ENCODE measurements at places on chromosomes 12 and 14.

DNA sequence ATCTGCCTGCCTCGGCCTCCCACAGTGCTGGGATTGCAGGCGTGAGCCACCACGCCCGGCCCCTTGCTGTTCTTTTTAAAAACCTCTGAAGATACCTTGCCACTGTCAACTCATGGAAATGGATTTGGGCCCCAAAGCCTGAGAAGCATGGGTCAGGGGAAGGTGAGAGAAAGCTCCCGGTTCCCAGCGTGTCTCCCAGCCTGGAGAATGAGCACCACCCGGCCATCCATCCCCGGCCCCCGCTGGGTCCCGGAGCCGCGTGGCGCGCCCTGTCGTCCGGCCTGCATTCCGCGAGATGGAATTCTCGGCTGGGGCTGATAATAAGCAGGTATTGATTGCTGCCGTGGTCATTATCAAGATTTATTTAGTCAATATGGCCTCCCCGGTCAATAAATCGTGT is 126.5 kb upstream of the MYL2 start:
- DNase-seq = no peak

DNA sequence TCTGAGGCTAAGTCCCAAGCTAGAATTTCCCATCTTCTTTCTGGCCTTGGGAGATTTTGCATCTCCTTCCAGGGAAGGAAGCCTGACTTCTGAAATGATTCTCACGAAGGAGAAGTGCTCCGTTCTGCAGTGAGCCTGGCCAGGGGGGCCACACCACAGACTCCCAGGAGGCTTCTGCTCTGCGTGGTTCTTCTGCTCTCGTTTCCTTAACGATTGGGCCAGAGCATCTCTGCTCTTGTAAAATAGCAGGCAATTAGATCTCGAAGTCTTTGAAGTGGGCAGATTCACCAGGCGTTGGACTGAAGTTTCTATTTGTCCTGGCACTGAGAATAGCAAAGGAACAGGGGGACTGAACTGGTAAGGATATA is 6.7 kb upstream of the BATF start:
- no peak for DNase-seq

DNA sequence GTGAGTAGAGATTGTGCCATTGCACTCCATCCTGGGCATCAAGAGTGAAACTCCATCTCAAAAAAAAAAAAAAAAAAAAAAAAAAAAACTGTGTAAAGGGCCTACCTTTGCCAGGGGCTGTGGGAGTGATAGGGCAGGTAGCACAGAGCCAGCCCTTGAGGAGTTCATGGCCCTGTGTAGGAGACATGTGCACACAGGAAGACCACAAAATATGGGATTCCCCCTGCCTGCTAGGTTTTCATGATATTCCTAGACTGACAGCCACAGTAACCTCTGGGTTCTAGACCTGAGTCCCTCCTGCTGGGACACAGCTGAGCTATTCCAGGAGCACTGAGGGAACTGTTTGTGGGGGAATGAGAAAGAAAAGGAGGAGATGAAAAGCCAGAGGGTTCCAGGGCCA is 8.3 kb upstream of the SPTSSA start:
- no peak for DNase-seq

GRCh38 chr12:63064080-63064479 is 86.9 kb downstream of the AVPR1A start:
- no peak for DNase-seq

GRCh38 chr12:104735801-104736200 is 222.3 kb downstream of the SLC41A2 start:
- no peak for DNase-seq

- DNase-seq = no peak
Measured at GRCh38 chr12:56839915-56840325, 76.8 kb downstream of the HSD17B6 start.

DNA sequence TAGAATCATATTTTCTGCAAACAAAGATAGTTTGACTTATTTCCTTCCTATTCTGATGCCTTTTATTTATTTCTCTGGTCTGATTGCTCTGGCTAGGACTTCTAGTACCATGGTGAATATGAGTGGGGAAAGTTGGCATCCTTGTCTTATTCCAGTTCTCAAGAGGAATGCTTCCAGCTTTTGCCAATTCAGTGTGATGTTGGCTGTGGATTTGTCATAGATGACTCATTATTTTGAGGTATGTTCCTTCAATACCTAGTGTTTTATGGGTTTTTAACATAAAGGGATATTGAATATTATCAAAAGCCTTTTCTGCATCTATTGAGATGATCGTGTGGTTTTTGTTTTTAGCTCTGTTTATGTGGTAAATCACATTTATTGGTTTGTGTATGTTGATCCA is 139.4 kb upstream of the CNTN1 start:
- no peak for DNase-seq

GRCh38 chr14:104085032-104085888 is at the start of gene ASPG:
Gene ASPG (plus strand): TSS chr14:104085700. CDS start chr14:104085771, 71 bp downstream.
- no peak for DNase-seq

GRCh38 chr12:13347241-13348043 is 150.9 kb downstream of the EMP1 start:
- DNase-seq = peak; percentile 6

DNA sequence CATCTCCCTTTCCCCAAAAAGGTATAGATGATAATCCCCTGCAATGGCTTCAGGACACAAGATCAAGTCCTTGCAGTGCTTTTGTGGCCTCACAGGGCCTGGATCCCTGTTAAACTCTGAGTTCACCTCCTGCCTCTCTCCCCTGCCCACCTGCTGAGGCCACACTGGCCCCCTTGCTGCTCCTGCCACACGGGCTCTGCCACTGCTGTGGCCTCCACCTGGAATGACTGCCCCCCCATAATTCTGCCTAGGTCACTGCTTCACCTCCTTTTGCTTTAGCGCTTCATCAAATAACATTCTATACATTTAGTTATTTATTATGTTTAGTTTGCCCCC is 653 bp upstream of the IFI27 start:
- DNase-seq = no peak

GRCh38 chr14:61520576-61520975 is 174.7 kb upstream of the HIF1A start:
- DNase-seq = no peak

GRCh38 chr14:61188196-61188595 is 92.9 kb downstream of the TMEM30B start:
- DNase-seq = no peak

- no peak for DNase-seq
Measured at GRCh38 chr12:39581592-39581991, 38.0 kb downstream of the ABCD2 start.

DNA sequence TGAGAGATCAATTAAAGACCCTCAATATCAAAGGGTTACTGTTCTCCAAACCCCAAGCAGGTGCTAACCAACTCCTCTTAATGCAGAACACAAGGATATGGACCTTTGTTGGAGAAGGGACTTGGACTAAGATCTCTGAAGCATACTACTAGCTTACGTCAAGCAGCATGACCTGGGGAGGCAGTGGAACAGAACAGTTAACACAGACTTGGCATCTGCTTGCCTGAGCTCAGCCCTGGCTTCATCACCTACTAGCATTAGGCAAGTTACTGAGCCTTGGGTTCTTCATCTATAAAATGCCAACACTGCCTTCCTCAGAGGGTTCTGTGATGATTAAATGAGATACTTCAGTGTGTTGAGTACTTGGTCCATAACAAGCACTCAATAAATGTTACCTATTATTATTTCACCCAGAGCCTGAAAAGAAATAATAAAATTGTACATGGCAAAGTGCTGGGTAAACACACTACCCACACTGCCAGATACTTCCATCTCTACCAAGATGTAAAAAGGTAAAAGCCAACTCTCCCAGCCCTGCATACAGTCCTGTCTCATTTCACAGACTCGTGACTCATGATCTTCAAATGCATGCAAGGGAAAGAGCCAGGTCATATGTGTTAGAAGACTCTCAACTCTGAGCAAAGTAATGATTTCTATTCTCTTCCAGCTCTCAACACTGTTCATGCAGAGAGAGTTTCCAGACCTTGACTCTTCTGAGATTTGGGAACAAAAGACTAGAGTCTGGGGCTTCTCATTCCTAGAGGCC is 39.7 kb downstream of the FMNL3 start:
- DNase-seq = no peak

GRCh38 chr14:93132472-93133065 is 16.8 kb upstream of the ITPK1 start:
- DNase-seq = no peak

GRCh38 chr14:55302367-55303124 is 31.3 kb downstream of the FBXO34 start:
- no peak for DNase-seq

- DNase-seq = no peak
Measured at GRCh38 chr12:118741194-118741593, 240.1 kb upstream of the SRRM4 start.

GRCh38 chr12:49050507-49051372 is 9.9 kb downstream of the KMT2D start:
- DNase-seq = no peak

- no peak for DNase-seq
Measured at GRCh38 chr12:63307849-63308248, 156.8 kb upstream of the AVPR1A start.

GRCh38 chr12:63224396-63224795 is 73.4 kb upstream of the AVPR1A start:
- DNase-seq = no peak

DNA sequence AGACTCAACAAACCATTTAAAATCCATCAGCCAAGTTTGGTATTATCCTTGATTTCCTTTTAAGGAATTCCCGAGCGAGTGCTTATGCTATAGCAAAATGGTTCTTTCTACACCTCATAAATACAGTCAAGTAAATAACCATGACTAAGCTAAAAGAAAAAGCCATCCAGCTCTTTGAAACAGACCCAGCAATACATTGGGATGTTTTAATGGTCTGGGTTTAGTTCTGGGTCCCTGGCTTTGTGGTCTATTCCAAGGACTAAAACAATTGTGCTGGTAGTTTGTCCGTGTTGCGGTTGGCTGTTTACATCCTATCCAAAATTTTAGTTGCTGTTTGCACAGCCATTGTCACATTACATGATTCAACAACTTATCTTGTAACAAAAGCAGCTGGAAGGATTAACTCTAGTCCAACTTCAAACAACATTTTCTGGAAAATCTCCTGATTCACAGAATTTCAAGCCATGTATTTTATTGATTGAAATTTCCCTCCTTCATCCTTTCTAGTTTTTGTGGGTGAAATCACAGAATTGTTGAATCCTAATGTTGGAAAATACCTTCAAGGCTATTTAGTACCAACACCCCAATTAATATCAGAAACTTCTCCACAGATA is 19.6 kb downstream of the KLRB1 start:
- no peak for DNase-seq

DNA sequence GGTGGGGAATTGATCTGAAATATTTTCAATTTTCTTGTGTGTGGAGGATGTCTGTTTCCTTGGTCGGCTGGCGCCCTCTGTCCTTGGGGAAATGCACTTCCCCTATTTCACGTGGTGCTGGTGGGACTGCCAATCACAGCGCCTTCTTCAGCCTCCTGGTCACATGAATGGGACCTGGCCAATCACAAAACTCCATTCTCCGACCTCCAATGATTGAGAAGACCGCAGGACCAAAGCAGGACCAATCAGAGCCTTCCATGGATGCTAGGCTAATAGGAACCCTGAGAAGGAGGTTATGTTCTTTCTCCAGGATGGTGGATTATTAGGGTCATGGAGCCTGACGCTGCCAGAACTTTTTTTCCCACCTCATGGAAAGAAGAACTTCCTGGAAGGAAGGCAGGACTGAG is 188.7 kb downstream of the TTC8 start:
- no peak for DNase-seq

DNA sequence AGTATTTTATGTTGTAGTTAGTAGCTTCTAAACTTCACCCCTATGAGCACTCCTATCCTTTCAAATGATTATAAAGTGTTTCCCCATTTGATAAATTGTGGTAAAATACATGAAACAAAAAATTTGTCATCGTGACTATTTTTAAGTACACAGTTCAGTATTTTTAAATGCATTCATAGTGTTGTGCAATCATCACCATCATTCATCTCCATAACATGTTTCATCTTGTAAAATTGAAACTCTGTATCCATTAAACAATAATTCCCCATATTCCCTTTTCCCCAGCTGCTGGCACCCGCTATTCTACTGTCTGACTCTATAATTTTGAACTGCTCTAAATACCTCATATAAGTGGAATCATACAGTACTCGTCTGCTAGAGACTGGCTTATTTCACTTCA is 52.5 kb downstream of the ATP23 start:
- no peak for DNase-seq

GRCh38 chr12:51593539-51593938 is 2.5 kb downstream of the SCN8A start:
- no peak for DNase-seq

DNA sequence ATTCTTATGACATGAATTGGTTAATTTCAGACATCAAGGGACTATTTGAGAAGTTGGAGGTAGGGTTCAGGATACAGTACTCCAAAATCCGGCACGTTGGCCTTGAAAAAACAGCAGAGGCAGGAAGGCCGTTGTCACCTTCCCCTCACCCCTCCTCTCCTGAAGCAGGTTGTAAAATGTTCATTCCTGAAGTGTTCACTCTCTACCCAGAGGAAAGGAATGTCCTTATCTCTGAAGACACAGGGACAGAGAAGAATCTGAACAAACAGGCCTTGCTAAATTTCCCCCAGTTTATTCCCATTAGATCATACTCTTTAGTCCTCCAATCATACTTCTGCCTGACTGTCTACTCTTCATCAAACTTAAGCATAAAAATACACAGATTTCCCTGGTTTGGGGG is 313.6 kb downstream of the ZFP36L1 start:
- no peak for DNase-seq

DNA sequence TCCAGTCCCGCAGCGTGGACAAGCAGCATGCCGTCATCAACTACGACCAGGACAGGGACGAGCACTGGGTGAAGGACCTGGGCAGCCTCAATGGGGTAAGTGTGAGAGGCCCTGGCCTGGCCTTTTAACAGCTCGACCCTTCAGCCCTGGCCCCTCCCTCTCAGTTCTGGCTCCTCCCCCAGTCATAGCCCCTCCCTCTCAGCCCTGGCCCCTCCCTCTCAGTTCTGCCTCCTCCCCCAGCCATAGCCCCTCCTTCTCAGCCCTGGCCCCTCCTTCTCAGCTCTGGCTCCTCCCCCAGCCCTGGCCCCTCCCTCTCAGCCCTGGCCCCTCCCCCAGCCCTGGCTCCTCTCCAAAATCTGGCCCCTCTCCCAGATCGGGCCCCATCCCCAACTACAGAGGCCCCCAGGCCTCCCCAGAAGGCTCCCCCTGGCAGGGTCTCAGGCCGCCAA is 11.2 kb downstream of the CEP170B start:
- DNase-seq = no peak

- DNase-seq = no peak
Measured at GRCh38 chr12:113479590-113480335, 8.1 kb upstream of the LHX5 start.

- no peak for DNase-seq
Measured at GRCh38 chr12:71755146-71755892, 656 bp downstream of the RAB21 start.
